Activated CD8-positive, alpha-beta memory T cell treated with anti-CD3 and anti-CD28 coated beads for 4 hours (primary cell): ENCODE measurements at places on chromosomes 2 and 18.

DNA sequence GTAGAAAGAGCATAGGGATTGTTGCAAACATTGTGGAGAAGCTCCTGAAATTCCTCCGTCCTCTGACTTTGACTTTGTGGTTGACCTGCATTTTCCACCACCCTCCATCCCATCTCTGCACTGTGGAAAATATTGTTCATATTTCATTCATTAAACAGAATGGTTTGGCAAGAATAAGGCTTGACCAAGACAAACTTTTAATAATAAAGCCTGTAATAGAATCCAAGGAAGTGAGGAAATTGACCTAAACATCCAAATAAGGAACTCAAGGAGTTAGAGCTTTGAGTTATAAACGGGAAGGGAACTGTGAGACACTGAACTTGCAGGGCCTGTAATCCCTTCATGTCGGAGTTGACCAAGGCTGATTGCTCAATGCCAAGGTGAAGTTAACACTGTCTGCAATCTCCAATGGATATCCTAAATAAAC lies 115.2 kb downstream of the GFPT1 start:
- DNase-seq, result no peak

DNA sequence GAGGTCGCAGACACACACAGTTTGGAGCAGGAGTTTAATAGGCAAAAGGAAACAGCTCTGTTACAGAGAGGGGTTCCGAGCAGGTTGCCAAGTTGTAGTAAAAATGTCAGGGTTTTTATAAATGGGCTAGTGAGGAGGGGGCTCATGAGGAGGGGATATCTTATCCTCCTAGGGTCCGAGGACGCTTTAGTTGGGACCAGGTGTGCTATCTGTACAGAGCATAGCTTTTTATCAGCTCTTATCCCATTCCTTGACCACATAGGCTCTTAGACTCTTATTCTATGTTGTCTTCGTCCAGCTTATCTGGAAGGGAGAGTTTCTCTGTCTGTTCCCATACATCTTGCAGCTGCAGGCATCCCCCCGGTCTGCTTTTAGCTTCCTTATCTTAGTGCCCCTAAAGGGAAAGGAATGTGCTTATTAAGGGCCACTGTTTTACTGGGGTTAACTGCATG lies 44.7 kb downstream of the PDK1 start:
- DNase-seq, result no peak

GRCh38 chr2:227450311-227450841 lies 21.6 kb upstream of the AGFG1 start:
- no peak for DNase-seq

- DNase-seq, result no peak
Measured at GRCh38 chr2:226776104-226776503, 23.5 kb downstream of the IRS1 start.

DNA sequence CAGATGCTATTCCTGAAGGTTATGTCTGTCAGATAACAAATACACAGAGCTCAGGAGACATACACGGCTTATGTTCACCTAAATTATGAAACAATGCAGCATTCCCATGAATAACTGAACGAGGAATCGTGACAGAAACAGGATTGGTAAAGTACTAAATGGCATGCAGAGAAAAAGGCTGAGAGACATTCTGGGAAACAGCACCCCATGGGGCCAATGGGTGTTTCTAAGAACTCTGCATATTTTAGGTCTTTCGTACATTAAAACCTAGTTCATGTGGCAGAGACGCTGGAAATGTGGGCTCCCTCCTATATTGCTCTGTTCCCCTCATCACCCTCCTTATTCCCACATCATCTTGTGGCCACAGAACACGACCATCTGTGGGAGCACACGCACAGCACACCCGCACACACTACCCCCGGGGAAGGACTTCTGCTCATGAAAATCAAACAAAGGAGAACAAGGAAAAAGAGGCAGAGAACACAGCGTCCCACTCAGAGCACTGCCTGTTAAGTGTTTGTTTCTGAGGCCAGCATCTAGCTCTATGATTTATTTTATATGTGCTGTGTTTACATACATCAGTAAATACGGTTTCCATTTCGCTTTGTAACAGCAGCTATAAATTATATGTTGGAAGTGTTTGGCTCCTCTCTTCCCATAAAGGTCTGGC lies 143.6 kb downstream of the AFF3 start:
- DNase-seq, result no peak

DNA sequence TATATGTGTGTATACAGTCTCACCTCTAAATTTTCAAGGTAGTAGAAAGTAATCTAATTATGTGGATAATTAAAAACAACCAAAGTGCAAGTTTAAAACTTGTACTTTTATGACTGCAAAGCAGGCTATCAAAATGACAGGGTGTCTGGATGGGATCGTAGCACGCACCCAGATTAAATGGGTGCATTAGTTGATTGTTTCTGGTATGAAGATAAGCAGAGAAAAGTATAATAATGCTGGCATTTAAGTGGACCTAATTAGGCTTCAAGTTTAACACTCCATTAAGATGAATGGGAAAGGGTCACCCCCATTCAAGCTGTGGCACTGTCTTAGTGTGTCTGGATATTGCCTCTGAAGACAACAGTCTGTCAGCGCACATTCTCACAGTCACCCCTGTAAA lies 124.6 kb upstream of the ZEB2 start:
- DNase-seq, result no peak
